Brain pericyte (primary cell): ENCODE measurements at places on chromosomes 11 and 22.

DNA sequence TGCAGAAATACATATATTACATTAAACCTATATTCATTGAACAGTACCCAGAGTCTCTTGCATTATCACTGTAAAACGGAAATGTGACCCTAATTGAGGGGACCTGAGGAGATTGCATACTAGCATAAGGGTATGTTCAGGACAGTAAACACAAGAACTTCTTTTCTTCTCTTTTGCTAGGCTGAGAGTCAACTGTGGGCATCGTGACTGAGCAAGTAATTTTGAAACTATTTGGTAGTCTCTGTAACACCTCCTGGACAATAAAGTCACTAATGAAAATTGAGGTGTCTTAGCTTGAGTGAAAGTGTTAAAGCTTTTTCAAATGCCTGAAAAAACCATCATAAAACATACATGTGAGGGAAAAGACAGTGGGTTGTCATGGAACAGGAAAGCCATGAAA lies 90.9 kb downstream of the PDHX start:
- no peak for DNase-seq

GRCh38 chr22:21728270-21728669 lies 7.3 kb downstream of the YPEL1 start:
- DNase-seq: no peak

DNA sequence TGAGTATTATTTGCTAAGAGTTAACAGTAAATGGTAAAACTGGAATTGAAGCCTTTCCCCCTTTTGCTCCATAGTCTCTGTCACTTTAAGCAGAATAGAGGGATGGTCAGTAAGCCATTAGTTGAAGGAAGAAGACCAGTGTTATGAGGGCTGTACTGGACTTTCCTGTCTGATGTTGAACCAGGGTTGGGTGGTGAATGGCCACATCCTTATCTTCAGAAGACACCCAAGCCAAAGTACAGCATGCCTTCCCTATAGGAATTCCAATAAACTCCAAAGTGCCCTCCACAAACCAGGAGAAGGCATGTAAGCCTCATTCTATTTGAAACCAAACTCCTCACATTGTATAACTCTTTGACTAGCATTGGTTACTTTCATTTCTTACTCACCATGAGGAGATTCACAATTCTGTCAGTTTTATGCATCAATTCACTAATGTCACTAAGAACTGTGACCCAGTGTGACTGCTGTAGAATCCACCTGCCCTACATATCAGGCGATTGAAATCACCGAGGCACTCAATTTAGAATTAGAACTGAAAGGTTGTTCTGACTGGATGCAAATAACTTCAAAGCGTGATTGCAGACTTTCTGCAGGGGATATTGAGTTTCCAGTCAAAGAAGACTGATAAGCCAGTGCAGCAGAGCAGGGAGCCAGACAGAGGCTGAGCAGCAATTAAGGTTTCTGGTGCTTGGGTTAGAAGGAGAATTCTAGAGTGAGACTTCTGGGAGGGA lies 107.1 kb upstream of the DDI1 start:
- no peak for DNase-seq

- no peak for DNase-seq
Measured at GRCh38 chr11:62574363-62575071, 826 bp upstream of the EEF1G start.
